Activated CD8-positive, alpha-beta memory T cell treated with anti-CD3 and anti-CD28 coated beads for 1 hour (primary cell): ENCODE measurements at places on chromosomes 3 and 15.
A peak's percentile ranks its signal among the peaks of the same experiment; 100 is the strongest.

- DNase-seq: no peak
These were observed 755.8 kb downstream of the ROBO1 start for GRCh38 chr3:79011821-79012529.

DNA sequence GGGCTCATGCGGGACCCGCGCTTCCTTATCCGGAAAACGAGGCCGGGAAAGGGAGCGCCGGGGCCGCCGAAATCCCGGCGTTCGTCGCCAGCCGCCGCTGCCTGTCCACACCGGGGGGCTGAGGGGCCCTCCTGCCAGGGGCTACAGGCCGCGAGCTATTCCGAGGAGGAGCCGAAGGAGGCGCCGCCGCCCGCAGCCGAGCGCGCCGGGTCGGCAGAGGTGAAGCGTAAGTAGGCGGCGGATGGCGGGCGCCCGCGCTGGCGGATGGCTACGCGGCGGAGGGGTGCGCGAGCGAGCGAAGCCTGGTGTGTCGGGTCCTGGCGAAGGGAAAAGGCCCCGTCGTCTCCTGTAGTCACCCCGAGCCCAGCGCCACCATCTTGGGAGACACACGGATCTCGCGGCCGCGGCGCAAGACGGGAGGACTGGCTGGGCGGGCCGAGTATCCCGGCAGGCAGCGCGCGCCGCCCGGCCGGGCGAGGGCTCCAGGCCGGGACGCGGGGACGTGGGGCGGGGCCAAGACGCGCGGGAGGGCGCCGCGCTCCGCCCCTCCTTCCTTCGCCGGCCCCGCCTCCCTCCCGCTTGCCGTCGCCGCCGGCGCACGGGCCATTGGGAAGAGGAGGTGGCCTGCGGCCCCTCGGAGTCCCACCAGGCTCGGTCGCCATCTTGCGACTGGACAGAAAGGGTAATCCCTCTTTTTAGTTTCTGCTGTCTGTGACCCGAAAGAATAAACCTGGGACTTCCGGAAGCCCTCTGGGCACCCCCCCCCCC, at the start of gene UBE3A:
UBE3A (minus strand) TSS at position 424 of the 768 bp plus-strand sequence. CDS start 29,917 bp downstream, outside the sequence.
- DNase-seq: peak; percentile 86

DNA sequence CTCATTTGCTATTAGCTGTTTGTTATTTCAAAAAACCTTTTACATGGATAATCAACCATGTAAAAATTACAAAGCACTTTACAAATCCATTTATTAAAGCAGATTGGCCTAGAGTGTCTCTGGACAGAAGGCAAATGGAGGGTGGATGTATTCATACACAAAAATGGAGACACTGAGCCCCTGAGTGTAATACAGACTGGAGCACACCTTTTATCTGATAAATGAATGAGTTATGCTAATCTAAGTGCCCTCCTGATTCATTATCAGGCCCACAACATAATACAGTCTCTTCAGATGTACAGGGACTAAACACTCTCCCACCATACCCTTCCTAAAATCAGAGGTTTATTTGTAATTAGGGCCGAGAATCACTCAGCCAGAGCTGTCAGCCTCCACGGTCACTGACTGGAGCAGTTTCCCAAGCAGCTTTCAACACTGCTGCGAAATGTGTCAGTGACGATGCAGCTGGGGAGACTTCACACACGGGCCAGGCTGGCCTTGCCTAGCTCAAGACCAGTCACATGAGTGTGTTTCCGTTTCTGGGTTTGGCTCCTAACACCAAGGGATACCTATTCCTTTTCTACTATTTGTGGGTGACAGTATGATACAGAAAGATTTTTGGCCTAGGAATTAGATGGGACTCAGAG, 271.8 kb downstream of the ZIC1 start:
- no peak for DNase-seq

DNA sequence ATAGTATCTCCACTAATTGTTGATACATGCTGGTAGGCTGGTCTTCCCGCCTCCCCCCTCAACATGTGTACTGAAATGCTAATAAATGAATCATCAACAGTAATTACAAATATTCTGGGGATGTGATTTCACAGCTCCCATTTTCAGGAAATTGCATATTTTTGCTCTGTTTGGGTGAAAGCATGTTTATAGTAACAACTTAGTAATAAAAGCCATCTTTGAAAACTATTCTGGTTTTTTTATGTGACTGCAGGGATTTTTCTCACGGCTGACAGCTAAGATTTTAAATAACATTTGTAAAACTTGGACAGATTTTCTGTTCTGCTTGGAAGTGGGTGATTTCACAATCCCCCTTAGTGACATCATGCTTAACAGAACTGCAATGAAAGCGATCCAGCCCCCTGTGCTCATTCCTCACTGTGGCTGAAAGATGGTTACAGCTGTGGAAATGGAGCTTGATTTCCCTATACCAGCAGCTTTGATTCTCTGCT, 25.6 kb upstream of the FAM174B start:
- DNase-seq: no peak

- DNase-seq: no peak
These were observed 30.3 kb downstream of the TPRG1 start for GRCh38 chr3:189202106-189202505.

GRCh38 chr15:93283854-93284253, 194.8 kb upstream of the RGMA start:
- no peak for DNase-seq

GRCh38 chr15:78635346-78635745, 5.7 kb downstream of the CHRNB4 start:
- DNase-seq: no peak

GRCh38 chr3:171979081-171979480, 60.3 kb upstream of the FNDC3B start:
- no peak for DNase-seq

DNA sequence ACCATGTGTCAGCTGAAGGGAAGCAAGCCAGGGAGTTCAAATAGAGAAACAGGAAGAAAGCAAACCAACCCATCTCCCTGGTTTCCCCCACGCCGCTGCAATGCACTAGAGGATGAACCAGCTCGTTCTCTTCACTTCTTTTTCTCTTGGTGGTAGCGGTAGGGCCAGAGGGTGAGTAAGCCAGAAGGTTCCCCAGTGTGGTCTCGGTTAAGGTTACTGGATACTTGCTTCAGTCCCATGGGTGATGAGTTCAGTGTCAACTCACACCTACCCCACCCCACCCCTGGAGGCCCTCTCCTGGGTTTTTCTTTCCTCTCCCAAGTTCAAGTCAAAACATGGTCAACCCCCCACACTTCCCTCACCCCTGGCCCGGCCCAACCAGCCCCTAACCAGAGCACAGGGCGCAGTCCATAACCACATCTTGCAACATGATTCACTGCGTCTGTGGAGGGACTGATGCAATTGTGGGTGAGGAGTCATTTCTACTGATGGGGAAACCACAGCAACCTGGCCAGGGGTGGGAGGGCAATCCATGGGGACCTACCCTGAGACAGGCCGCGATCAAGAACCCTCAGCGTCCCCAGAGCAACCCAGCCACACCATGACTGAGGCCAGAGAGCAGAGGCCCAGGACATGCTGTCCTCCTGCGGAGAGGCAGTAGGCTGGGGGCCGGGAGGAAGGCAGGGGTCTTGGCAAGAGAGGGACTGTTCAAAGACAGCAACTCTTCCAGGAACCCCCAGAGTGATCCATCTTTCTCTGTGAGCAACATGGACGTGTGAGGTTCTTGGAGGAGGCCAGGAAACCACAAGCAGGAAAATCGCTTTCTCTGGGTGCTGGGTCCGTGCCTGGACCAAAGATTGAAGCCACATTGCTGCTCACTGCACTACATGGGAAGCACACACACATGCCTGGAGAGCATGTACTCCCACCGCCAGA, 276.6 kb downstream of the UACA start:
- DNase-seq: peak; percentile 30

- DNase-seq: no peak
These were observed 43.1 kb upstream of the HACD2 start for GRCh38 chr3:123627673-123628670.

- no peak for DNase-seq
These were observed 123.6 kb upstream of the DPH6 start for GRCh38 chr15:35669432-35670045.

GRCh38 chr3:42071904-42072812, 19.0 kb upstream of the TRAK1 start:
- no peak for DNase-seq

- DNase-seq: no peak
These were observed 3.1 kb downstream of the HGD start for GRCh38 chr3:120678984-120679383.

- DNase-seq: no peak
These were observed 66.6 kb downstream of the SLC12A8 start for GRCh38 chr3:125145751-125146475.

DNA sequence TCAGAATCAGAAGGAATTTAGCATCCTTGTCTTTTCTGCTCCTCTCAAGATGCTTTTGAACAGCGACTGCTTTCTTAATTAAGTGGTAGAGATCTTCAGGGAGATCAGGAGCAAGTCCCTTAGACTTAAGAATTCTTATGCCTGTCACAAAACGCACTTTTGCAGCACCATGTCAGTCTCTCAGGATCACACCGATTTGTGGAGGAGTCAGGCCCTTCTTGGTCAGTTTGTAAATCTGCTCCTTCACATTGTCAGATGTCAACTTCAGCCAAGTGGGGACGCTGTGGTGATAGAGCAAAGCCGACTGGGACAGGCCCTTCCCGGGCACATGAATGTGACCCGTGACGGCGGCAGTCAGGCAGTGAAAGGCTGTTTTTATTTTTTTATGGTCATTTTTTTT, 35.7 kb upstream of the MYZAP start:
- no peak for DNase-seq

DNA sequence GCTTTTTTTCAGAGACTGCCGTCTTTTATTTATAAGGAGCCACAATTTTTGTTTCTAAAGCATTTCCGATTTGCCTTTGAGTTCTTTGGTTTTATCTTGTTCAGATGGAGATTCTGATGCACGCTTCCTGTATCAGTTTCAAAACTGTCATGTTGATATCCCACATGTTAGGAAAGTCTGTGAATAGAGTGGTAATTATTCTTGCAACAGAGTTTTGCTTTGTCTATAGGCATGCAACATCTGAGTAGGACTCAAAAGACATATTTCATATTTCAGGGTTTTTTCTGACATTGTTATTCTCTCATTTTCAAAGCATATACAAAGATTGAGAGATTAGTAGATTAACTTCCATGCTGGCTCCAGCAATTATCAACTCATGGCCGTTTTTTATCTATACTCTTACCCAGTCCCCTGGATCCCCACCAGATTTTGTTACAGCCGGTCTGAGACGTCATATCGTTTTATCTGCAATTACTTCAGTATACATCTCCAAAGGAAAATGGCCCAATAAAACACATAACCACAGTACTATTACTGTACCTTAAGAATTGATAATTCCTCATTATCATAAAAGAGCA, 22.4 kb downstream of the PAQR5 start:
- DNase-seq: no peak

GRCh38 chr3:39126532-39127071, 19.1 kb downstream of the TTC21A start:
- no peak for DNase-seq

- DNase-seq: no peak
These were observed 68.9 kb upstream of the STXBP5L start for GRCh38 chr3:120839120-120839519.

DNA sequence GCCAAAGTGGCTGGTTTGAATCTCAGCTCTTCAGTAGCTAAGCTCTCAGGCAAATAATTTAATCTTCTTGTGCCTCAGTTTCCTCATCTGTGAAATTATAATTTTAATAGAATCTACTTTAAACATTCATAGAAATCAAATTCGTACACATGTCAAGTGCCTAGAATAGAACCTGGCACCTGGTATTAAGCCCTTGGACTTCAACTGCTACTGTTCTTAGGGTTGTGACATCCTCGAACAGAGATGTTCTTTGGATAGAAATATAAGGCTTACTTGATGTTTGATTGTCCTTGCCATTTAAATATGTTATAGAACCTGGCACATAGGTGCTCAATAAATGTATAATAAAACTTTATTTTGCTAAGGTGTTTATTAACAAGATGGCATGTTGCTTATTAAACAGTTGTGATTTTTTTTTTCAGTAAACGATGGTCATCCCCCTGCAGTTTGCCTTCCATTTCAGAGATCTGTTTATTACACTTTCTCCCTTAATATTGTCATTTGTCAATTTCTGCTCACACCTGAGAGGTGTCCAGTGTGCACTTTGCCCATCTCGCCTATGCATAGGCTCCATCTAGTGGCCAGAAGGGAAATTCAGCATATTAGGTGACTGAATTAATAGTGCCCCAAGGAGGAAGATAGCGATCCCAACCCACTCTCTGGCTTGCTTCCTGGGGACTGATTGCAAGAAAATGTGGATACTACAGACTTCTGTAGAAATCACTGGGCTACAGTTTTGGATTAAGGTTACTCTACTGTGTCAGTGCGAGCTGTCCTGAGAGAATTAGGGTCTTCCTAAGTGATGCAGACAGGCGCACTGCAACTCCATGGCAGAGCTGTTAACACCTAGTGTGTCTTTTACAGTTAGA, 10.7 kb downstream of the IGF1R start:
- no peak for DNase-seq

- DNase-seq: no peak
These were observed 152.8 kb downstream of the ARRDC4 start for GRCh38 chr15:98113327-98113726.

DNA sequence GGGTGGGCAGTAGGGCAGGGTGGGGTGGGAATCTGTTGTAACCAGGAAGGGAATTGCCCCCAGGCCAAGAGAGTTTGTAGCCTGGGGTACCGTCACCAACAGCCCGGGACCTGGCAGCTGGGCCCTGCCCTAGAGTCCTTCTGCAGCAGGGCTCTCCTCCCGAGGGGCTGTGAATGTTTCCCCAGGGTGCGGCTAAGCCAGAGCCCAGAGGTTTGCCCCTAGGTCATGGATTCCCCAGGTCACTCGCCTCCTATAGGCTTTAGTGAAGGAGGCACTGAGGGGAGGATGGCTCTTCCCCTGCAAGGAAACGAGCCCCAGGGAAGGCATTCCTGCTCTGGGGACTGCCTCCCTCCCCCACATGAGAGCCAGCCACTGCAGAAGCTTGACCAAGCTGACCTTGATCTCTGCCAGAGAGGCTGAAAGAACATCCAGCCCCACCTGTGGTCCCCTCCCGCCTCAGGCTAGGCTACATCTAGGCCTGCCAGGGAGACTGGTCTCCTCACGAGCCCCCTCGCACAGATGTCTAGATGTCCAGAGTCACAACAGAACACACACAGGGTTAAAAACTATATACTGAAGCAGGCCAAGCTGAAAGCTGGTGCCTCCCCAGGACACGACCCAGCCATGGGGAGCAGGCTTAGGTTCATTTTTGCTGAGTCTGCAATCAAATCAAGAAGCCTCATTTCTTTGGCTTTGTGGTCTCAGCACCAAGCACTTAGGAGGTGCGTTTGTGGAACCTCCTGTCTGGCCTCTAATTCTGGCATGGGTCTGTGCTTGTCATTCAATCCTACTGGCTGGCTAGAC, 69.1 kb upstream of the TAMM41 start:
- DNase-seq: no peak

GRCh38 chr3:154243353-154243752, 80.9 kb downstream of the DHX36 start:
- no peak for DNase-seq

GRCh38 chr3:128294999-128295468, 141.8 kb downstream of the EEFSEC start:
- DNase-seq: no peak

DNA sequence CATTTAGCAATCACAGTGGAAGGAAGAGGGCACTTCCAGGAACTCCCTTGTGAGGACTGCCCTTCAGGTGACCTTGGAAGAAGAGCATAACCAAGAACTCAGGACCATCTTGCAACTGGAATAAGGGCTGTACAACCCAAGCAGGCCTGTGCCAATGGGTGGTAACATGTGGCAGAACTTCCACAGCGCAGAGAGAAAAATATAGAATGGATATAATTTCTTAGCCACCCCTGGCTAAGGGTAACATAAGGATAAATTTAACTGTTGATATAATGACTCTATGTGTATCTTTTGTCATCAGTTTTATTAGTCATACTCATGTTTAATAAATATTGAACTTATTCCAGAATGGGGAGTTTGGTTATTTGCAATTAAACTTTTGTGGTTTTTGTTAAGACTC, 13.4 kb upstream of the MFSD1 start:
- no peak for DNase-seq

GRCh38 chr15:59722476-59722875, 33.4 kb upstream of the BNIP2 start:
- no peak for DNase-seq
